DMS 273 treated with DMSO at 0.1 percent for 48 hours (cell line): ENCODE measurements at places on chromosomes 6 and 20.

GRCh38 chr6:34259529-34260069, 10.8 kb upstream of the SMIM29 start:
- no peak for DNase-seq

DNA sequence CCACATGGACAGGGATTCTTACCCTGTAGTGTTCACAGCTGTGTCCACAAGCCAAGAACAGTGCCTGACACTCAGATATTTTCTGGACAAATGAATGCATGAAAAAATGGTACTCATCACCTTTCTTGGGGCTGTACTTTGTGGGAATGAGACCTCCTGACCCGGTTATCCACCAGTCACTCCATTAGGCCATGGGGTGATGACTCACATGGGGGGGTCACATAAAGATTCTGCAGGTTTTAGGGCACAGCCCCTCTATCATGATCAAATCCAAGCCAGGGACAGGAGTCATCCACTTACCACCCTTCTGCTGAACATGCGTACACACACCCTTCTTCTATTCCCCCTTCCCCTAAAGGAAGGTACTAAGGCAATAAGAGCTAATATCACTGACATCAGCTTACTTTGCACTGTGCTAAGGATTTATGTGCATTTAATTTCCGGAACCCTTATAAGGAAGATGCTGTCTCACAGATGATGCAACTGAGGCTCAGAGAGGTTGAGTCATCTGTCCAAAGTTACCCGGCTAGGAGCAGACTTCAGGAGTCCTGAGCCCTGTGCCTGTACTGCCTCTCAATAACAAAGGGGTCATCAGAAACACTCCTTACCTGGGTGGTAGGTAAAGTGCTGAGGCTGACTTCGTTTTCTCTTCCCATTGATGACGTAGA, 107.8 kb downstream of the NFATC2 start:
- no peak for DNase-seq

DNA sequence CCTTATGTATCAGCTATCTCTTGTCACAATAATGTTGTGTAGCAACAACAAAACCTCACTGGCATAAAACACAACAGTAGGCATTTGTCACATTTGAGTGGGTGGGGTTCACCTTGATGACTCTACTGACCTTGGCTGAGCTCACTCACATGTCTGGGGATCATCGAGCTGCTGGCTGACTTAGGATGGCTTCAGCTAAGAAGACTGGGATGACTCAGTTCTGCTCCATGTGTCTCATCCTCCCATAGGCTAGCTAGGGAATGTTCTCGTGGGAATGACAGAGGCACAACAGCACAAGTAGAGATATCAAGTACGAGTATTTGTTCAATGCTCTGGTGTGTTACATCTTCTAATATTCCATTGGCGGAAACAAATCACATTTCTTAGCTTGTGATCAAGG, 167.9 kb downstream of the PLCB1 start:
- DNase-seq = no peak

GRCh38 chr6:48542191-48542590, 431.2 kb upstream of the PTCHD4 start:
- no peak for DNase-seq

DNA sequence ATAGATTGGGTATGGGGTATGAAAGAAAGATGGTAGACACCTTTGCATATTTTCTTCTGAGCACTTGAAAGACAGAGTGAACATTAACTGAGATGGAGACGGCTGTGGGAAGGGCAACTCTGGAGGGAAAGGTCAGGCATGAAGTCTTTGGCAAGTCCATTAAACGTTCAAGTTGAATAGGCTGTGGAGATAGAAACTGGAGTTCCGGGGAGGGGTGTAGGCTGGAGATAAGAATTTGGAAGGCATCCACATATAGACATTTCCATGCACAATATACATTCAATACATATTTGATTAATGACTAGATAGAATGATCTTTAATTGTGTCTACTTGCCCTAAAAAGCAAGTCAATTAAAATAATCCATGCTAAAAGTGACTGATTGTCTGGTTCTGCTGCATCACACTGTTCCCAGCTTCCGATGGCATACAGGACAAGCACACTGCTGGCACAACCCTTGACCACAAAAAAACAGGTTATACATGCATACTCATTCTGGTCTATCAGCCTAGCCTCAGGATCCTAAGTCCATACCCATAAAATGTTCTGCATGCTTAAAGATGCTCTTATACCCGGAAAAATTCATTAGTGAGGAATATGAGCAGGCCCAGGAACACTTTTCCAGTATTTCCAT, 1.9 kb upstream of the MYLK4 start:
- DNase-seq = no peak

GRCh38 chr6:166838987-166839386, 117.4 kb downstream of the RNASET2 start:
- no peak for DNase-seq

DNA sequence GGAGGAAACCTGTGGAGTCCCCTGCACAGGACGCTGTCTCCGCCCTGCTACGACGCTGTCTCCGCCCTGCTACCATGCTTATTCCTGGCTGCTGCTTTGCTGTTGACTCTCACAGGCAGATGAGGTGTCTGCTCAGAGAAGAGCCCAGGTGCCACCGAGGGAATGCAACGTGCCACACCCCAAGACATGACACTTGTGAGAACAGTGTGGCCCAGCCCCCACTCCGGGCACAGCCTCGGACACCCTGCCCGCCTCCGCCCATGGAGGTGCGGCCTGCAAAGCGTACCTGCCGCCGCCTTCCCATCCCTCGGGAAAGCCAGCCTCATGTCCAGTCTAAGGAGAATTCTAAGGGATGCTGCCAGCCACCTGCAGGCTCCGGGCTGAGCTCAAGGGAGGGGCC, 15.6 kb upstream of the MRGBP start:
- no peak for DNase-seq

DNA sequence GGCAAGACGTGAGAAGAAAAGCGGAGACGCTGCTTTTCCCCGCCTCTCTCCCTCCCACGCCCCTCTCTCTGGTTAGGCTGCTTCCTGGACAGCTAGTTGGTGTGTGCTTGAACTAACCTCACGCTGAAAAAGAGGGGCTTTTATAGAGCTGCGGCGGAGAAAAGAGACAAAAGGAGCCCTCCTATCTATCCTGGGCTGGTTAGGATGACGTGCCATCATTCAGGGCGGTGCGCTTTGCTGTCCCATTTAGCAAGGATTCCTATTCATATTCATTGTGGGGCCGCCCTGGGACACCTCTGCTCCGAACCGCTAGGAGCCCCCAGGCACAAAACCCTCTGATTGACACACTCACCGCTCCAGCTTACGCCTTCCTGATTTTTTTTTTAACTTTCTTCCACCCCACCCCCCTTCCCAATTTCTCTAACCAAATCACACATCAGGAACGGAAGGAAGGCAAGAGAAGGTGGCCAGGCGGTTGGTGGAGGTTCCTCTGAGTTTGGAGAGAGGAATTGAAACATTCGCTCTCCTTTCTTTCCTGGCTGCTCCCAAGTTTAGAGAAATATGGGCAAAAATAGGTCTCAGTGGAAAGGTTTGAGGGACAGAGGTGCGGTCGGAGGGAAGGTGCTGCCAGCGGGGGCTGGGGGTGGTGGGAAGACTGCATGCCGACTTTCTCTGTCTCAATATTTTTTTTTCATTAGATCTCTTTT, at the start of gene OLIG3:
TSS of gene OLIG3 (minus strand) at position 114 of the 707 bp plus-strand sequence. CDS start 224 bp downstream, outside the sequence.
- no peak for DNase-seq

- no peak for DNase-seq
Measured at GRCh38 chr20:53163486-53163885, 191.3 kb downstream of the TSHZ2 start.

- DNase-seq = no peak
Measured at GRCh38 chr6:1094306-1094705, 217.6 kb upstream of the FOXQ1 start.

GRCh38 chr20:22807646-22808244, 223.4 kb upstream of the FOXA2 start:
- no peak for DNase-seq

GRCh38 chr20:14777591-14777990, 440.2 kb upstream of the FLRT3 start:
- DNase-seq = no peak

DNA sequence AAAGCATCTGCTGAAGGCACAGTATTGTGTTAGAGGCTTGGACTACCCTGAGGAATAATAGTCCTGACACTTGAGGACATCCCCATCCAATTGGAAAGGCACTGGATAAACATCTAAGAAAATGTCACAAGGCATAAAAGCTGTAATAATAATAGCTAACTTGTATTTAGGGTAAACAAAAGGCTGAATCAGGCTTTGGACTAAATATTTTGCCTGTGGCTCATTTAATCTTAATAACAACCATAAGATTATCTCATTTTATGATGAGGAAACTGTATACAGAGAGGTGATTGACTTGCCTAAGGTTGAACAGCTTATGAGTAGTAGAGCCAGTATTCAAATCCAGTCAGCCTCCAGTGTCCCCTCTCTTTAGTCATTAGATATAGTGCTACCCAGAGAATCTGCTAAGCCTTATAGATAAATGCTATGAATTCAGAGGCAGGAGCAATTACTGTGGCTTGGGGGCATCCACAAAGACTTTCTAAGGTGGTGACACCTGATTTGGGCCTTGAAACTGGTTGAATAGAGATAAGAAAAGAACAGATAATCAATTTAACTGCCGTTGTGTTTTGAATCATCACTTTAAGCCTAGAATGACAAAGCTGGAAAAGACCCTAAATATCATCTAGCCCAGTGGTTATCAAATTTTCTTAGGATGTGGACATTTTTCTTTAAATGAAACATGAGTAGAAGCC, 7.5 kb upstream of the ZSWIM1 start:
- no peak for DNase-seq

GRCh38 chr6:154814063-154814462, 80.8 kb downstream of the SCAF8 start:
- no peak for DNase-seq

- no peak for DNase-seq
Measured at GRCh38 chr6:36479256-36479655, 36.5 kb downstream of the KCTD20 start.

DNA sequence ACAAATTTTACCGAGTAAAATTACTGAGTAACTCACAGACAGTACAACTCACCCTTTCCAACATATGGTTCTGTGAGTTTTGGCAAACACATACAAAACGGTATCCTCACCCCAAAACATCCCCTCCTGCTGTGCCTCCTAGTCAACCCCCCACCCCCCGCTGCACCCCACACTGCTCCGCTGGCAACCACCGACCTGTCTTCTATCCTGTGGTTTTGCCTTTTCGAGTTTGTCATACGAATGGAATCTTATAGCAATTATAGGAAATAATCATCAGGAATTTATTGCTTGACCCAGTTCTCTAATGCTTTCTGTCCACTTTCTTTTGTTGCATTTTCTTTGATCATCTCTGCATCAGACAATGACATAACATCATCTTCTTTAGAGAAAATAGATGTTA, 312.3 kb downstream of the KIF16B start:
- DNase-seq = no peak

DNA sequence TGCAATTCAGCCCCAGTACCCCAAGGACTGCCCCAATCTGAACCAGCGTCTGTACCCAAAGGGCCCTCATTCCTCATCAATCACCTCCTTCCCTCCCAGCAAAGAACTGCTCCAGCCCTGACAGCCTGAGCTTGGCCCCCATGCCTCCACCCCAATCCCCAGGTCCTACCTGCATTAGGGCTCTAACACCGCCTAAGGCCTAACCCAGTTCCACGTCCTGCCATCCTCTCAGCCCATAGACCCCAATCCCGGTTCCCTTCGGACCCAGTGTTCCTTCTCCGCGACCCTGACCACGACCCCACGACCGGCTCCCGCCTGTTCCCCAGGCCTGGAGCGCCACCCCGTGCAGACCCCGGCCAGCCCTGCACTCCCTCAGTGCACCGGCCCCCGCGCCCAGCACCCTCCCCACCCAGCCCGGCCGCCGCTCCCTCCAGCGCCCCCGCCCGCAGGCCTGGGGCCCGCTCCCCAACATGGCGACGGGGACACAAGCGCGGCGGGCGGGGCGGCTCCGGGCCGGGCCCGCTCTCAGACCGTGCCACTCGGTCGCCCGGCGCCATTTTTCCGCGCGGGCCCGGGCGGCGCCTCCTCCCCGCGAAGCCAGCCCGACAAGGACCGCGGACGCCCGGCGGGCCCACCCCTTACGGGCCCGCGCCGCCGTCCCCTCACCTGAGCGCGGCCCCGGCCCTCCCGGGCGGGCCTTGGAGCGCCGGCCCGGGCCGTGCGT, 483 bp downstream of the NCOA6 start:
- DNase-seq = no peak

DNA sequence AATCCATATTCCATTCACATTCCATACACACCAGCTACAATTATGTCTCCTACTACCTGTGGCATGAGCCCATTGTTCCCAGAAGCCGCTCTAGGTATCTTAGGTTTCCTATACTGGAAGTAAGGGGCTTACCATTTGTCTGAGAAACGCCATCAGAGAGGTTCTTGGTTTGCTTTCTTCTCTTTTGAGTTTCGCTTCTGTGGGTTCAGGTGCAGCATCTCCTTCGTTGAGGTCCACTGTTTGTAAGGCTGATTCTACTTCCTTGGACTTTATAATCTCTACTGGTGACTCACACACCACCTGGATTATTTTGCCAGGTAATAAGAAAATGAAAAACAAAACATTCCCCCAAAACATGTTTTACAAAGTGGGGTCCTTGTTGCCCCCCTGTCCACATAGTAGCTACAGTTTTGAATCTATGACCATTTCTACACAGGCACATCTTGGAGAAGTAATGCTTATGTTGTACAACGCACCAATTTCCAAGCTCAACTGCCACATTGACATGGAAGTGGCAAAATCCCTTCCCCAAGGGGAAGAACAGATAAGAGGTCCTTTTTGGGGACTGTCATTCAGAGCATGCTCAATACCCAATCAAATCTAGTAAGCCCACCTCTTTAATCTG, 103.5 kb downstream of the BCAS1 start:
- no peak for DNase-seq

DNA sequence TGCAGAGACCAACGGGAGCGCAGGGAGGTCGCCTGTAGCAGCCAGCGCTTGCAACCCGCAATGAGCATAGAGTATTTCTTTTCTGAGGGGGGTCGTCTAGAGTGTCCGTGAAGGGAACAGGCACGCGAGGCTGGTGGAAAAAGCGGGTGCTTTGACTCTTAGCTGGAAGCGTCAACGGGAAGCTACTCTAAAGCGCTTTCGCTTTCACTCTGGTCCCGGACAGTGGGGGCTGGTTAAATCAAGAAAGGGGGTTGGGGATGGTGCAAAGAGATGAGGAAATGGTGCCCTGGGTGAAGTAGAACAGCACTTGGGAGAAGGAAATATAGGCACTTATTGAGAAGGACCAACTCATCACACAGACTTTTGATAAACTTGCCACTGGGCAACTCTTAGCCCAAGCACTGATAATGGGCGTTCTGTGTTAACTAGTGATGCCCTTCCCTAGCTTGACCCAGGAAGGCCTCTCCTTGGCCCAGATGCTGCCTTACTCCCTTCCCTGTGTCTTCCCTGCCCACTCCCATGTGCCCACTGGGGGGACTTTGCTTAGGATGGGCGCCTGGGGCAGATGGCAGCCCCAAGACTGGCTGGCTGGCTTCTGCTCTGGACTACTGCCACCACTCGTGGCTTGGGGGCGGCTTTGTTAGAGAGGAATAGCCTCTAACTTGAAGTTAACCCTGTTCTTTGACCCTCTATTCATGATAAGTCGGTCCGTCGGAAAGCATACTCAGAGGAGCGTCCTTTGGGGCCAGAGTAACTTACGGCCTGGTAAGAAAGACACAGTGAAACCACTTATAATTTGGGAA, 585 bp downstream of the PSMB9 start:
- DNase-seq = no peak

GRCh38 chr20:58446264-58446959, 57.4 kb downstream of the VAPB start:
- no peak for DNase-seq

GRCh38 chr6:161080263-161080970, 88.8 kb downstream of the MAP3K4 start:
- no peak for DNase-seq
